SJSA1 (cell line): ENCODE measurements at places on chromosomes 2 and 18. TPM values are rescaled to one million over a fixed set of nuclear protein-coding genes. Genes with fewer than 3 reads are reported as not detected.
A peak's percentile ranks its signal among the peaks of the same experiment; 100 is the strongest.

GRCh38 chr2:224786848-224787247 lies 70.7 kb upstream of the CCDC195 start:
- no peaks in the 10 kb centered on the region for H3K4me1 ChIP-seq
- no peak overlapping the region for H3K4me3 ChIP-seq
- no peak for DNase-seq
- H3K36me3 ChIP-seq, result peaks cover 51% of the 10 kb centered on the region
- H3K27ac ChIP-seq, result no peak overlapping the region

DNA sequence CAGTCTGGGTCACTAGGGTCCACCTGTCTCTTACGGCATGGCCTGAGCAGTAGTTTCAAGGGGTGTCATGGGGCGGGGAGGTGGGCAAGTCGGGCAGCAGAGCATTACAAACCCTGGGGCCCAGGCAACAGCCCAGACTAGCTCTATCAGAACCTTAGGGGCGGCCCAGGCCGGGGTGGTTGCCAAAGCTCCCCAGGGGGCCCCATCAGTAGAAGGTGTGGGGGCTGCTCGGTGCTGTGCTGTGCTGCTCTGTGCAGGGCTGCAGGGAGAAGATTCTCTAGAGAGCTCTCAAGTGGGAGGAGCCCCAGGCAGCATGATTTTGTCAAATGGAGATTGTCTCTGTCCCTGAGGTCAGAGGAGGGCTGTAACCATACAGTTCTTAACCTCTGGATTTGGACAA lies 36.4 kb upstream of the SLC14A1 start:
- no peaks in the 10 kb centered on the region for H3K4me1 ChIP-seq
- no peak overlapping the region for H3K27ac ChIP-seq
- no peaks in the 10 kb centered on the region for H3K27me3 ChIP-seq
- DNase-seq, result no peak

DNA sequence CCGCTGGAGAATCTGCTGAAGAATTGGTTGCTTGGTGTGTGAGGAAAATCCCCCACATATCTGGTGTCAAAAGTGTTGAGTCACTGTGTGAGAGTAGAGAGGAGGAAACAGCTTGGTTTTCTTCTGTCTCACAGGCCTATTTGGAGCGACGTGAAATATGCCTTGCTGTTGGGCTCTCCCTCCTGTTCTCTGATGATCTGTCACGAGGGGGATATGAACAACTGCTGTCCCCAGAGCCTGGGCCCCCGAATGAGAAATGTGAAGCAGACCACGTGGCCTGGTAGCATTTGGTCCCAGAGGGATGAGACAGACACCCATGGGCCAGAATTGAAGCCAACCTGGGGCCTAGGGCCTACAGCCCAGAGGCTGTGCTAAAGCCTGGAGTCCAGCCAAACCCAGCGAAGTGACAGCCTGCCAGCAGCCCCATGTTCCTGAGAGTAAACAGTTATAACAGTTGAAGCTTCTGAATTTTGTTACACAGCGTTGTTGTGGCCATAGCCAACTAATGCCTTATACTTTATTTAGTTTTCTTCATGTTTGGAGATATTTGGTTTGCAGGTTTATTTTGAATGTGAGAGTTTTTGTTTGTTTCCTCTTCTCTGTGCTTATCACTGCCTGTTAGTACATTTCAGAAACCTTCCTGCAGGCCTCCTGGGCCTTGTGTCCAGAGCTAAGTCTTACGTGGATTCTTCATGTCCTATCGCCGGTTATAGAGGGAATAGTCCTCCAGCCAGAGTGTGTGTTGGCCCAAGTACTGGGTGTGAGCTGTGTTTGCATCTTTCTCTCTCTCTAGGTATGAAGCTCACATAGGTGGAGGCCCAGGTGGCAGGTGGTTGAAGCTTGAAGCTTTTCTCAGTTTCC lies 18.7 kb upstream of the COLEC12 start:
- peaks cover 53% of the 10 kb centered on the region for H3K4me1 ChIP-seq
- no peaks in the 10 kb centered on the region for H3K27me3 ChIP-seq
- no peak for DNase-seq
- H3K36me3 ChIP-seq, result no peaks in the 10 kb centered on the region
- H3K27ac ChIP-seq, result peak overlapping the region; percentile 48
- H3K4me3 ChIP-seq, result no peak overlapping the region

DNA sequence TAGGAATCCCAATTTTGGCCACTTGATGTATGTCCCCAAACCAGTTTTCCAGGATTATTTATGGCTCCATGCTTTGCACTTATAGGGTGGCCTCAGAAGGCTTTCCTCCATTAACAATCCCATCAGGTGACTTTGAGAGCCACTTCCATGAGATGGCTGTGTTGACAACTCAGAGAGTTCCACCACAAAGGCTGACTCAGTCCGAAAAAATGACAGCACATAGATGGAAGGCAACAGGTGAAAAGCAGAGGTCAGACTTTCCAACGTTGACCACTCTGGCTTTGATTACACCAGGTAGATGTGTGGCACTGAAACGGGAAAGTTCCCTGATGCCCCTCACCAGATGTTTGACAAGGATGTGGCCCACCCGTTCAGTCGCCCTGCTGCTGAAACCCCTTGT lies 431.4 kb upstream of the TNP1 start:
- peaks cover 29% of the 10 kb centered on the region for H3K4me1 ChIP-seq
- no peak for DNase-seq
- no peak overlapping the region for H3K27ac ChIP-seq

DNA sequence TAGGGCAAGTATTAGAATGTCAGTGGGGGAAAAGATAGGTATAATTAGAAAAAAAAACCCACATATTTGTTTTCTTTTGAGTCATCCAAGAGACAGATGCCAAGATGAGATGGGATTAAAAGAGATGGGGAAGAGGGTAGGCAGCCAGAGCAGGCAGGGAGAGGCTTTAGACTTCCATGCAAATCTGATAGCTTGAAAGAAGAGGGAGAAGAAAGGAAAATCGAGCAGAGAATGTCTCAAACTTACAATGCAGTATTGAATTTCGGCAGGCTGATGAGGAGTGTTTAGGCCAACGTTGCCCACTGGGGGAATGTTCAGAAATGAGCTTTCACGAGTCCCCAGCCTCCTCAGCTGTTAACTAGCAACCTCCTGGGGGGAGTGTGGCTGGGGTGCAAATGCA lies 91.3 kb downstream of the SPATS2L start:
- peaks cover 5% of the 10 kb centered on the region; the same call in 1 of the 2 replicates for H3K36me3 ChIP-seq
- peaks cover 36% of the 10 kb centered on the region for H3K4me1 ChIP-seq
- peak overlapping the region; percentile 41 for H3K27ac ChIP-seq
- no peaks in the 10 kb centered on the region for H3K27me3 ChIP-seq

DNA sequence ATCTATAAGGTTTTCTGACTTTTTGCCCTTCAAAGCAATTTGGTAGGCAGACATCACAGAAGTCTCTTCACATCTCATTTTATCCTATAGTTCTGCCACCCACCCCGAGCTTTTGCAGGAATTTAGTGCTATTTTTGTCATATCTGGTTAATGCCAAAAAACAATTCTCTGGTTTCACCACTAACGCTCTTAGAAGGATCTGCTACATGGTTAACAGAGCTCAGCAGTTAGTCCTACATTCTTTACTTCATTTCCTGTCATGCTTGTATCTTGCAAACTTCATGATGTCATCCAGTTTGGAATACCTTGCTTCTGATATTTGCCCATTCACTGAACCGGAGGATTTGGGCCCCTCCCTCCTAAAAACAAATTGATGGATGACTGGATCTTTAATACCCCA lies 116.8 kb upstream of the SERPINE2 start:
- H3K36me3 ChIP-seq, result no peaks in the 10 kb centered on the region
- peaks cover 6% of the 10 kb centered on the region for H3K4me1 ChIP-seq
- H3K4me3 ChIP-seq, result no peak overlapping the region
- DNase-seq, result no peak
- no peak overlapping the region for H3K27ac ChIP-seq
- H3K27me3 ChIP-seq, result no peaks in the 10 kb centered on the region

GRCh38 chr2:11624893-11625292 lies 45.1 kb downstream of the NTSR2 start:
- H3K4me3 ChIP-seq, result no peak overlapping the region
- H3K4me1 ChIP-seq, result no peaks in the 10 kb centered on the region
- no peak overlapping the region for H3K27ac ChIP-seq

GRCh38 chr2:133713049-133713580 lies 144.9 kb upstream of the NCKAP5 start:
- peaks cover 5% of the 10 kb centered on the region; the same call in 1 of the 2 replicates for H3K4me1 ChIP-seq
- H3K36me3 ChIP-seq, result no peaks in the 10 kb centered on the region
- H3K27me3 ChIP-seq, result no peaks in the 10 kb centered on the region
- DNase-seq, result no peak

DNA sequence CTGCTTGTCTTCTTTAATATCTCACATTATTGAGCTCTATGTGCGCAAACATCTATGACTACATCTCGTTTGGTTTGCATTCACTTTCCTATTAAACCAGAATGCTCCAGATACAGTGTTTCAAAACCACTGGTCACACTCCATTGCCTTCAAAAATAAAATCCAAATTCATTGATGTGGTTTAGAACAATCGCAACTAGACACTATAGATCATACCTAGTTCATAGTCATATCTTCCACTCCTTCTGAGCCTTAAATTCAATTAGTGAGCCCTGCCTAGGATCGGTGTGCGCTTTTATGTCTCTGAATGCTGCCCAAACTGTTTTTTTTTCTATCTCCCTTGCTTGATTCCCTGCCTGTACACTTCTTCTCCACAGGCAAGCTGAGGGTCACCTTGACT lies 238.5 kb upstream of the RGPD4 start:
- H3K4me1 ChIP-seq, result peaks cover 40% of the 10 kb centered on the region
- no peaks in the 10 kb centered on the region for H3K27me3 ChIP-seq
- no peak overlapping the region for H3K27ac ChIP-seq
- no peak for DNase-seq
- no peak overlapping the region for H3K4me3 ChIP-seq

GRCh38 chr2:83196225-83196624 lies 1262.9 kb downstream of the SUCLG1 start:
- peaks cover 5% of the 10 kb centered on the region; the same call in 1 of the 2 replicates for H3K4me1 ChIP-seq
- no peaks in the 10 kb centered on the region for H3K36me3 ChIP-seq
- H3K27me3 ChIP-seq, result no peaks in the 10 kb centered on the region
- DNase-seq, result no peak
- H3K27ac ChIP-seq, result no peak overlapping the region

- DNase-seq, result peak; percentile 48
- H3K4me1 ChIP-seq, result peaks cover 18% of the 10 kb centered on the region
- no peaks in the 10 kb centered on the region for H3K27me3 ChIP-seq
Observed at GRCh38 chr18:58605027-58606020, 23.6 kb downstream of the ALPK2 start.

DNA sequence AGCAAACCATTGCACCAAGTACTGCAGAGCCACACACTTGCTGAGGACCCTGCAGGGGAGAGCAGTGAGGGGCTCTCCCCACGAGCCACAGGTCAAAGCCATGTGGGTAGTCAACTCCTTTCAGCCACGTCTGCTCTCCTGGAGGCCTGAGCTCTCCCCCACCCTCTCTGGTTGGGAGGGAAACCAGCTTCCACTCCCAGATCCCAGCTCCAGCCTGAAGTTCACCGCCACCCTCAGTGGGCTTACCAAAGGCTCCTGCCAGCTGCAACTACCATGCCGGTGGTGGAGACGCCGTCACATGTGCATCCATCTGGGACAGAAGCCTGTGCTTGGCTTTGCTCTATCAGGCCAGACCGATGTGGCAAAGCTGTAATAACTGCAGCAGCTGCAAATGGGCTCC lies 521.5 kb upstream of the RAB6C start:
- H3K36me3 ChIP-seq, result no peaks in the 10 kb centered on the region
- H3K4me1 ChIP-seq, result no peaks in the 10 kb centered on the region
- H3K27ac ChIP-seq, result no peak overlapping the region

- no peaks in the 10 kb centered on the region for H3K27me3 ChIP-seq
- H3K36me3 ChIP-seq, result no peaks in the 10 kb centered on the region
- no peak overlapping the region for H3K4me3 ChIP-seq
- H3K4me1 ChIP-seq, result no peaks in the 10 kb centered on the region
- H3K27ac ChIP-seq, result no peak overlapping the region
Observed at GRCh38 chr18:54052732-54053429, 171.6 kb downstream of the MBD2 start.

DNA sequence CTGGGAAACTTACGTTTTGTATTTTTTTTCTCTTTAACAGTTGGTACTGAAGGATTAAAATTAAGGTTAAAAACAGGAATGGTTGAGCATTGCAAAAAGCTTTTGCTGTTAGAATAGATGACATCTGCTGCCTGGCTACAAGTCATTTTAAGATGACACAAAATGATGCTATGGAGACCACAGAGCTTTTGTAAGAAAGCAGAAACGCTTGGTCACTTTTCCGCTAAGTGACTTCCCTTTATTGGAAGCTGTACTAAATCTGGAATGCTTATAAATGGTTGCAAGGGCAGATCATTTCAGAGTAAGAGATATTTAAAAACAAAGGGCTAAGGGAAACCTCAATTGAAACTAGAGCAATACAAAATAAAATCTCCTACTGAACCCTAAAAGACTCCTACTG lies 544.0 kb downstream of the STK39 start:
- no peaks in the 10 kb centered on the region for H3K27me3 ChIP-seq
- H3K4me1 ChIP-seq, result no peaks in the 10 kb centered on the region
- DNase-seq, result no peak
- H3K4me3 ChIP-seq, result no peak overlapping the region
- no peak overlapping the region for H3K27ac ChIP-seq

GRCh38 chr2:18473241-18474181 lies 86.9 kb downstream of the RDH14 start:
- H3K27me3 ChIP-seq, result no peaks in the 10 kb centered on the region
- no peak overlapping the region for H3K4me3 ChIP-seq
- H3K4me1 ChIP-seq, result peaks cover 30% of the 10 kb centered on the region
- peak; percentile 65 for DNase-seq
- H3K36me3 ChIP-seq, result no peaks in the 10 kb centered on the region

DNA sequence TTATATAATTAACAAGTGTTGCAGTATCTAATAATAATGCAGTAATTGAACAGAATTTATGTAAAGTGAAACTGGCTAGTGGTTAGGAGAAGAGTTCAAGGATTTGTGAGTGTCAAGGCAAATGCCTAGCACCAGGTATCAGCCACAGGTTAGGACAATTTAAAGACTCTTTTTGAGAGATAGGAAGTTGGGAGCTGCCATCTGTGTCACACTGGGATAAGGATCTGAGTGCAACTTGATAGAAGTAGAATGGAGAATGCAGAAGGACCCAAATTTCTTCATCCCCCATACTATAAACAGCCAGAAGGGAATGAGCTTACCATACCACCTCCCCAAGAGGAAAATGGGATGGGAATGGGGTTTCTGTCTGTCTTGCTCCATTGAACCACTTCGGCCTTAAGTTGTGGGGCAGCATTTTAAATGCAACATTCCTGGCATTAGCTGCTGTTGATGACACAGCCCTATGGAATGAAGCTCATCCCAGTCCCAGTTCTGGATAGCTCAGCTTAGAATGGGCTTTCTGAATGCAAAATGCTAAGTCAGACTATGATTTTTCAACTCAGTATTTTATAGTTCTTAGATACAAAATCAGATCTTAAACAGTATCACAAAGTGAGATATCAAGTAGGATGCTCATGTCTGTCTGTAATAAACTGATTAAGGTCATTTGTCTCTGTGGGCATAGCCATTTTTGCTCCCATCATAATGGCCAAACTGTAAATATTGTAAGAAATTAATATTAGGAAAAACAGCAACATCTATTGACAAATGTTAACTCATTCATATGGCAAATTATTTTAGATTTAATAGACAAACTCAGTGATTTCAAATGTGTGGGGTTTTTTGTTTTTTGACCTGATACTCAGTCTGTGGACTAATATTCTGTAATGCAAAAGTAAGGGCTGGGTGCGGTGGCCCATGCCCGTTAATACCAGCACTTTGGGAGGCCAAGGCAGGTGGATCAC lies 44.0 kb downstream of the GPR155 start:
- no peaks in the 10 kb centered on the region for H3K27me3 ChIP-seq
- H3K36me3 ChIP-seq, result no peaks in the 10 kb centered on the region
- H3K27ac ChIP-seq, result peak overlapping the region; percentile 62
- DNase-seq, result peak; percentile 76

Gene CFAP53
- total RNA-seq, result 0.08 TPM in 1 of 2 replicates, not detected in the other

Gene HOXD12
- total RNA-seq, result 0.13 TPM in 1 of 2 replicates, not detected in the other

Gene ELOA2
- total RNA-seq, result not detected in 2 replicates

Gene LYG1
- total RNA-seq, result 0.37 TPM in 1 of 2 replicates, not detected in the other

Gene RGPD6
- total RNA-seq, result 12.7 and 30.9 TPM in 2 replicates

Gene ITGB1BP1
- total RNA-seq, result 64.4 and 70.1 TPM in 2 replicates

Gene LCT
- total RNA-seq, result not detected in 2 replicates

Gene IMPA2
- 10.6 and 13.3 TPM in 2 replicates for total RNA-seq

Gene WDR35
- total RNA-seq, result 7.9 and 9.4 TPM in 2 replicates

Gene DLX2
- 0.92 TPM in 1 of 2 replicates, not detected in the other for total RNA-seq

Gene MARCO
- not detected in 2 replicates for total RNA-seq
